NCI-H1436 (cell line): ENCODE measurements at places on chromosomes 11 and 22.

DNA sequence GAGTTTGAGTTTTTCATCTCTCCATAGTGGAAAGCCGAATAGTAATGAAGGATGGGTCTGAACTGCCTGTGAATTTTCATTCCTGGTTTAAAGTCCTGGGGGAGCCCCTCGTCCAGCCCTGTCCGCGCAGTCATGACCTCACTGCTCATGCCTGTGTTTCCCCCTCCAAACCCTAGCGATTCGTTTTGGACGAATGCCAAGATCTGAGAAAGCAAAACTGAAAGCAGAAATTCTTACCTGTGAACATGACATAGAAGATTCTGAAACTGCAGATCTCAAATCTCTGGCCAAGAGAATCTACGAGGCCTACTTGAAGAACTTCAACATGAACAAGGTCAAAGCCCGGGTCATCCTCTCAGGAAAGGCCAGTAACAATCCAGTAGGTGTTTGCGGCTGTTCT is 30.5 kb downstream of the CDPF1 start:
- no peak for DNase-seq

GRCh38 chr11:117950301-117950700 is 21.1 kb upstream of the TMPRSS13 start:
- no peak for DNase-seq

DNA sequence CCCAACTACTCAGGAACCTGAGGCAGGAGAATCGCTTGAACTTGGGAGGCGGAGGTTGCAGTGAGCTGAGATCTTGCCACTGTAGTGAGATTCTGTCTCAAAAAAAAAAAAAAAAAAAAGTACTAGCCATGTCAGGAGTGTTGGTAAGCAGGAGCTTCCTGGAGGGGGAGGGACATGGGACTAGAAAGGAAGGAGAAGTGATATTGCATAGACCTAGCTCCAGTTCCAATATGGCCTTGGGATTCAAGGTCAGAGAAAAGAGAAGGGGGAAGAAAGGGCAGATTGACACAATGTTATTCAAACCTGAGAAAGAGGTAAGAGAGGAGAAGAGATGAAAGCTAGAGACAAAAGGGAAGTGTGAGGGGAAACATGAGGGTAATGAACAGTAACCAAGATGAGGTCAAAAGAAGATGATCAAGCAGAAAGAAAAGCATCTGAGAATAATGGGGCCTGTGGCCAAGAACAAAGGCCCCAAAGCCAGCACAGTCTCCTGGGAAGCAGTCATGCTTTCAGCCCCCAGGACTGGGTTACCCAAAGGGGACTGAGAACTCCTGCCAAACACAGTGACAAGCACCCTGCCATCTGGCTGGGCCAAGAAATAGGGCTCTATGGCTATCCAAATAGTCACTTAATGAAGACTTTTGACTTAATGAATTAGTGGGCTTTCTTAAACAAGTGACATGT is 51.7 kb upstream of the FTH1 start:
- DNase-seq, result no peak

DNA sequence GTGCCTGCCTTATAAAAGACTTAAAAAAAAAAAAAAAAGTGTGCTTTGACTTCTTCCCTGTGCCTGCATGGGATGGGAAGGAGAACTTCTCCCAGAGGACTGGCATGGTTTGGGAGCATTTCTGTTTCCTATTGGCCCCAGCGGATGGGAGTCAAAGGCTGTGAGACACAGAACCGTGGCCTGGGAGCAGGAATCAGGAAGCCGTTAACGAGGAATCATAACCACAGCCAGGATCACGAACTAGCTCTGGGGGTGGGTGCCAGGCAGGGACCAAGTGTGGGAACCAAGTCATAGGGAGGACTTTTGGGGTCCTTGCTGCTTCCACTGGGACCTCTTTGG is 526 bp downstream of the C1QTNF6 start:
- DNase-seq, result no peak

DNA sequence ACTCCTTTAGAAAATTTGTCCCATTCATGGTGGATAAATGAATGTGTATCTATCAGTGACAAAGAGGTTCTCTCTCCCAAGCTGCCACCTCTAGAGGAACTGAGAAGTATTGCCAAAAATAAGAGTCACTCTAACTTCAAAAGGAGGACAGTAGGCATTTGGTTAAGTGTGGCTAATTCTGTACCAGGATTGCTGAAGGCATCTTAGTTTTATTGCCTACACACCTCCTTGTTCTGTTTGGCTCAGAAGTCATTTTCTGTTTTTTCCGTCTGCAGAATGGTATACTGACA is 189.0 kb upstream of the MPPED2 start:
- DNase-seq, result no peak

DNA sequence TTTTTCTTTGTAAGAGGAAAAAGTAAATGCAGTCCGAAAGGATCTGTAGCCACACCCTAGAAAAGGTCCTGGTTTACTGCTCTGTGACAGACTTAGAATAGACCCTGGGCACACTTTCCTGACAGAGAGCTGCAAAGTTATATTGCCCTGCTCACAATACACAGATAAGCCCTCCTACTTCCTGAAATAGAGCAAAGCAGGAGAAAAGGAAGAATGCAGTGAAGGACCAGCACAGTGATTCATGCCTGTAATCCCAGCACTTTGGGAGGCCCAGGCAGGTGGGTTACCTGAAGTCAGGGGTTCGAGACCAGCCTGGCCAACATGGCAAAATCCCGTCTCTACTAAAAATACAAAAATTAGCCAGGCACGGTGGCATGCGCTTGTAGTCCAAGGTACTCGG is 2.2 kb downstream of the CYB561A3 start:
- DNase-seq, result no peak

DNA sequence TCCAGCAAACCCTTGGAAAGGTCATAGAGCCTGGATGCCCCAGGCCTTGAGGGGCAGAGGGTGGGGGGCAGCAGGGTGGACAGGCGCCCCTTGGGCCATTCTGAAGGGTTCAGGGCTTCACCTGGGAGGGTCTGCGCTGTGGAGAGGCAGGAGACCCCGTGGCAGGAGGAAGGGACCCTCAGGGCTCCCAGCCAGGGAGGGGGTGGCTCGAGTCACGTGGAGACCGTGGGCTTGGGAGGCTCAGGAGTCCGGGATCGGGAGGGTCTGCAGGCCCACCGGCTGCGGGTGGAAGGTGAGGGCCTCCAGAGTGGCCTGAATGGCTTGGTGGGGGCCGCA is 48.5 kb upstream of the A4GALT start:
- DNase-seq, result no peak

DNA sequence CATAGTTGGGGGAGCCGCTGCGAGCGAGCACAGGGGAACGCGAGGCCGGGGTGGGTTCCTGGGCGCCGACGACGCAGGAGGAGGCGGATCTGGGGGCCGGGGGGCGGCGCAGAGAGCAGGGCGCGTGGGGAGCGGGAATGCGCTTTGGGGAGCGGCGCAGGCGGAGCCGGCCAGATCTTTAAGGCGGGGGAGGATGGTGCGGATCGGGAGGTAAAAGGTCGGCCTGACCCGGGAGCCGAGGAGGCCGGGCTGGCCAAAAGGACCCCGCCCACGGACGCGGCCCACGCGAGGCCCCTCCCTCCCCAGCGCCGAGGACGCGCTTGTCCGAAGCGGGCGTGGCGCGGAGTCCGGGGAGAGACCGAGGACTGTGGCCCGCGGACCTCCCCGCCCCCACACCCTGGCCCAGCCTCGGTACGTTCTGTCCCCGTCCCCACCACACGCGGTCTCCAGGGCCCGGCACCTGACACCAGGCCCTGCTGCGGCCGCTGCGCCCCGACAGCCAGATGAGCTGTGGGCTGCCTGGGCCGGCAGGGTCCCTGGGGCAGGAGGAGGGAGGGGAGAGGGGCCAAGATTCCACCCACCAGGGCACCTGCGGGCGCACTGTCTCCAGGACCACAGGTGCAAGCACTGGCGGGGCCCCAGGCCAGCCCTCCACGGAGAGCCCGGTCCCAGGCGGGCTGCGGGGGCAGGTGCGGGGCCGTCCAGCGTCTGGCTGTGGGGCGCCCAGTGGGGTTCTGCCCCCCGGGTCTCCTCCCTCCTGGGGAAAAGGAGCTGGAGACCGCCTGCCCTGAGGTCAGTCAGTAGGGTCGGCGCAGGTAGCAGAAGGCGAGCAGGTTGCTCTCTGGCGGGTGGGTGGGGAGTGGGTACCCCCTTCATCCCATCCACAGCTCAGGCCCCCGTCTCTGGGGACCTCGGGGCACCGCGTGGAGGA is 10.9 kb downstream of the PIM3 start:
- peak; percentile 48 for DNase-seq

DNA sequence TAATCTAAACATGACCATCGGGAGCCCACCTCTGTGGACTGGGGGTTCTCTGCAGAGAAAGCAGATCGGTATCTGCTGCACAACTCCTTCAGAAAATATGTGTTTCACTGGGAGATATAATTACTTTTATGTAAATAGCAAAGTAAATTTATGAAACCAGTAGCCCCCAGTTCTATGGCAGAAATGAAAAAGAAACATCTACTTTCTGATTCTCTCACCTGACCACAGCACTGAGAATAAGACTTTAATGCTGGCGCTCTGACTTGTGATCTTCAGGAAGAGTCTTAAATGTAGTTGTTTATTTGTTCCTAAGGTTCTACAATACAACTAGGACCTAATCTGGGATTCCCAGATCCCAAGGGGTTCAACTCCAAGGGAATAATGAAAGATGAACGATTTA is 518.0 kb downstream of the DLG2 start:
- no peak for DNase-seq

GRCh38 chr11:1564535-1565172 is 7.4 kb downstream of the DUSP8 start:
- DNase-seq, result no peak

- no peak for DNase-seq
These were observed 27.2 kb downstream of the GVQW3 start for GRCh38 chr11:76408171-76408965.

DNA sequence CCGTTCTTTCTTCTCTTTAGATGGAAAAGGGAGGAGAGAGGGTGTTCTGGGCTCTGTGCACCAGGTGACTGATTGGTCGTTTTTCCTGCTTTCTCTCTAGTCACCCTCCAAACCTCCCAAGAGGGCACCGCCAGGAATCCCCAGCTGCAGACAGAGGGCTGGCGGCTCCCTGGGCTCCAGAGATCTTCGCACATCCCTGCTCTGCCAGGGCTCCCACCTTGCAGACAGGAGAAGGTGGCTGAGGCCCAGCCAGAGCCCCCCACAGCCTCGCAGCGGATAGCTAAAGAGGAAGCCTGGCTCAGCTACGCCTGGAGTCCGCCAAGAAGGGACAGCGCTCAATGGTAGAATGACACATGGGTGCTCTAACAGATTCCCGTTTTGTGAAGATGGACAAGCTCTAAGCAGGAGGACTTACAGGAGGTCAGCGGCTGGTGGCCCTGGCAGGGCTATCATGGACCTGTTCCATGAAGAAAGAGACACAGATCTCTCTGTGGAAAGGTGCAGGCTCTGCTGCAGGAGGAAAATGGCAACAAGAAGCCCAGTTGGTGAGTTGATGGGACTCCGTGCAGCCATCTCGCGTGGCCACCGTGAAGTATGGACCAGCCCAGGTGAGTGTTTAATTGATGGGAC is 976.9 kb downstream of the BRD1 start:
- DNase-seq, result no peak

- no peak for DNase-seq
These were observed 269.4 kb downstream of the CTTN start for GRCh38 chr11:70667767-70668166.

DNA sequence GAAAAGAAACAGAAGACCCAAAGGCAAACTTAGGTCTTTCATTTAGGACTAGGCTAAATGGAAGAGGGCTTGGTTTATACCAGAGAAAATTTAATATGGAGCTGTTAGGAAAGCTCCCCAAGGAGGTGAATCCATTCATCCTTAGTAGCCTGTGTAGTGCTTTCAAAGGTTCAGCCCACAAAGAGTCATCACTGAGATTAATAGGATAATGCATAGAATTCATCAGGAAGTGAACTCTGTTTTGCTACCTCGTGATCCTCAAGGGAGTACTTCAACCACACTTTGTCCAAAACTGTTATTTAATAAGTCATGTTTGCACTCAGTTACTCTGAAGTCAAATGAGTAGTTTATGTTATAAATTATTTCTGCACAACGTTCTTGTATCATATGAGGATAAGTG is 43.3 kb upstream of the MMP7 start:
- DNase-seq, result peak; percentile 7

GRCh38 chr11:64711138-64711955 is 11.7 kb downstream of the NRXN2 start:
- DNase-seq, result no peak

GRCh38 chr11:64875369-64876228 is 2.8 kb downstream of the EHD1 start:
- DNase-seq, result no peak

- DNase-seq, result no peak
These were observed 225.1 kb upstream of the LUZP2 start for GRCh38 chr11:24271798-24272197.

DNA sequence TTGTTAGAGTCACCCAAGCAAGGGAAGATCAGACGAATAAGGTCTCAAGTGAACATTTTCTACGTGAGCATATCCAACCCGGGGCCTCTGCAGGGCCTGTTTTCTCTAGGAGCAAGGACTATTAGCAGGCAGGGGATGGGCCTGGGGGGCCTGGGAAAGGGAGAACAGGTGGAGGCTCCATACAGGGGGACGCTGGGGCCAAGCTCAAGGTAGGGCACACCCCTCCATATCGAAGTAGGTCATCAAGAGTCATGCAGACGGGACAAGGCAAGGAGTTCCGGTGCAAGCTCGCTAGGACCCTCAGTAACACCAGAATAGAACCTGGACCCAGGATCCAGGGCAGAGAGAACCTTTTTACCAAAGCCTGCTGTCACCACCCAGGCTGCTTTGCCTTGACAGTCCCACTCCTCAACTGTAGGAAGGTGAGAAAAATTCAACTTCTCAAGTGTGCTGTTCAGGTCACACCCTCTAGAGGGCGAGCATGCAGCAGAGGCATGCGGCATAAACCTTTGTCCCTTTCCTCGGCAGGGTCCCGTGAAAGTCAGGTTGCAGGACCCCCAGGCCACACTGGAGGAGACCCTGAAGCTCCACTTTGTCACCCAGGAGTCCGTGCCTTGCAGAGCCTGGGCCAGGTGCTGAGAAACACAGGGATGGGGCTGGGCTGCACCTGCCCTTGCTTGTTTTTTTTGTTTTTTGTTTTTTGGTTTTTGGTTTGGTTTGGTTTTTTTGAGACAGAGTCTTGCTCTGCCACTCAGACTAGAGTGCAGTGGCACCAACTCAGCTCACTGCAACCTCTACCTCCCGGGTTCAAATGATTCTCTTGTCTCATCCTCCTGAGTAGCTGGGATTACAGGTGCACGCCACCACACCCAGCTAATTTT is 8.6 kb upstream of the APOBEC3B start:
- DNase-seq, result peak; percentile 56

GRCh38 chr22:21013657-21014201 is 1.2 kb upstream of the P2RX6 start:
- DNase-seq, result peak; percentile 6

GRCh38 chr11:11043721-11044120 is 185.9 kb upstream of the ZBED5 start:
- no peak for DNase-seq

DNA sequence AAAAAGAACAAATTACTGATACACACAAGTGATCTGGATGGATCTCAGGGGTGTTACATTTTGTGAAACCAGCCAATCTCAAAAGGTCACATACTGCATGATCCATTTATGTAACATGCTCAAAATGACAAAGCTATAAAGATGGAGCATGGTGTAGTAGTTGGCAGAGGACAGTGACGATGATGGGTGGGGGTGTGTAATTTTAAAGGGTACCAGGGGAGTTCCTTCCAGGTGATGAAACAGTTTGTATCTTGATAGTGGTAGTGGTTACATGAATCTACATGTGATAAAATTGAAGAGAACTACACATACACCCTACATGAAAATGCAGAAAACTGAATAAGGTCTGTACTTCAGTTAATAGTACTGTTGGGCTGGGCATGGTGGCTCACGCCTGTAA is 17.1 kb downstream of the TMEM184B start:
- no peak for DNase-seq
